ENCODE measurements at places on chromosomes 13 and 19.
A peak's percentile ranks its signal among the peaks of the same experiment; 100 is the strongest.

DNA sequence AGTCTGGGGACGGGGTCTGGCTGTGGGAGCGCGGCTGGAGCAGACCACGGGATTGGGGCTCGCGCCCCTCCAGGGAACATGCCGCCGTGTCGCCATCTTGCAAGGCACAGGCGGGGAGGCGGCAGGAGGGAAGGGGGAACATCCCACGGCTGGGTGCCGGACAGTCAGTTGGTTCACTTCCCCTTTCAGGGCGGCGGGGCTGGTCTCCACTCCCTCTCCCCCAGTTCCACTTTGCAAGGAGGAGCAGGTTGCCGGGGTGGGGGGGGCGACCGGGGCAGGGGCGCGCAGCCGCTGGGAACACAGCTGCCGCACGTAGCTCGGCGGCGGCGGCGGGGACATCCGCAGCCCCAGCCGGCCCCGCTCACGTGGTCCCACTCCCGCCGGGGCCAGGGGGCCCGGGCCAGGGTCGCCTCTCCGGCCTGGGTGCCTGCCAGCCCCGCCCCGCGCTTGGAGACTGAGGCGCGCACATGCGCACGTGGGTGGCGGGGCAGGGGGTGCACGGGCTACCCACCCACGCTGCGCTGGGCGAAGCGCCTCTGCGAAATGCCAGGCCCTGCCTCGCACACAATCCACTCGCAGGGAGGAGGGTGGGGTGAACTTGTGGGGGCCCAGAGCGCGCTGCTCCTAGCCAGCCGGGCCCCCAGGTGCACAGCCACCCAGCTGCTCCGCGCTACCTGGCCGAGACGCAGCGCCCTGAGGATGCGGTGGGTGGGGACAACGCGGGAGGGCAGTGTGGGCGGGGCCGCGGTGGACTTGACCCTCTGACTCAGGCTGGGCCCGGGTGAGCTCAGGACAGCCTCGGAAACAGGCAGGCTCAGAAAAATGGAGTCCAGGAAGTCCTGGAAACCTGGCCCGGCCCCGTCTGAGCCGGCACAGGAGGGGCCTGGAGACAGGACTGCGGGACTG is 6.4 kb downstream of the KLF16 start:
- peak; percentile 67 for DNase-seq

GRCh38 chr19:41807176-41807575 is 10.8 kb downstream of the CEACAM3 start:
- no peak for DNase-seq

DNA sequence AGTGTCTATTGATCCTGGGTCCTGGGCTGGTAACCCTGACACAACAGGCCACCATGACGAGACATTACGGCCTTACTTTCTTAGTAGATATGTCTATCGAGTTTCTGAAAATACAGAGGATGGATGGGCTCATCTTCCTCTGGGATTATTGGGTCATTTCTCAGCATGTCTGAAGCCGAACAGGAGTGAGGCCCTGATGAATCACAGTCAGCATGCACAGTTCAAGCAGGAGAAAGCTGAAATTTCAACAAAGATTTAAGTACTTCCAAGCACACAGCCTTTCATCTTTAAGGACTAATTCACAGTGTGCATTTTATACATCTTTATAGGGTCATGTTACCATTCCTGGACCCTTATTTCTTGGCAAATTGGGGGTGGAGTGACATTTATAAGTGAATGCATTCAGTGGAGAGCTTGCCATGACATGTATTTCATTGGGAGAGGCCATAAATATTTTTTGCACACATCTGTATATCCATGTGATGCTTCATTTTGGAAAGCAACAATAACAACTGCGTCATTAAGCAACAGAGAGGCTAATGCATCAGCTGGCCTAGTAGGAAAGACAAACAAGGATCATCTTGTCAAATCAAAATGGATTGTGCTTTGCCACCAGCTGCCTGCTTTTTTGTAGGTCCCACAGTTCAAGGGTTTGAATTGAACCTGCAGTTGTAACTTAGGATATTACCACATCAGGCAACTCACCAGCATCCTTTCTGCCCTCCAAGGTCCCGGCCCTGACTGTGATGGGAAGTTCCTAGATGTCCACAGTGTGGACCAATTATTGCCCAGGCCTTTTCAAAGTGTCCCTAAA is 143.5 kb downstream of the DNAJC15 start:
- DNase-seq: no peak

- no peak for DNase-seq
Observed at GRCh38 chr13:35843272-35843671, 287.9 kb downstream of the DCLK1 start.

GRCh38 chr19:46678110-46678732 is 17.2 kb upstream of the DACT3 start:
- DNase-seq: peak; percentile 31

GRCh38 chr13:50599046-50599445 is 244.4 kb downstream of the DLEU7 start:
- DNase-seq: no peak

GRCh38 chr19:17260842-17261325 is 3.7 kb downstream of the USHBP1 start:
- DNase-seq: peak; percentile 82

GRCh38 chr19:1248786-1249297 is 459 bp downstream of the MIDN start:
- DNase-seq: peak; percentile 84

GRCh38 chr13:110293649-110294048 is 13.3 kb downstream of the COL4A1 start:
- DNase-seq: no peak

GRCh38 chr13:68007576-68007975 is 777.4 kb upstream of the PCDH9 start:
- no peak for DNase-seq

DNA sequence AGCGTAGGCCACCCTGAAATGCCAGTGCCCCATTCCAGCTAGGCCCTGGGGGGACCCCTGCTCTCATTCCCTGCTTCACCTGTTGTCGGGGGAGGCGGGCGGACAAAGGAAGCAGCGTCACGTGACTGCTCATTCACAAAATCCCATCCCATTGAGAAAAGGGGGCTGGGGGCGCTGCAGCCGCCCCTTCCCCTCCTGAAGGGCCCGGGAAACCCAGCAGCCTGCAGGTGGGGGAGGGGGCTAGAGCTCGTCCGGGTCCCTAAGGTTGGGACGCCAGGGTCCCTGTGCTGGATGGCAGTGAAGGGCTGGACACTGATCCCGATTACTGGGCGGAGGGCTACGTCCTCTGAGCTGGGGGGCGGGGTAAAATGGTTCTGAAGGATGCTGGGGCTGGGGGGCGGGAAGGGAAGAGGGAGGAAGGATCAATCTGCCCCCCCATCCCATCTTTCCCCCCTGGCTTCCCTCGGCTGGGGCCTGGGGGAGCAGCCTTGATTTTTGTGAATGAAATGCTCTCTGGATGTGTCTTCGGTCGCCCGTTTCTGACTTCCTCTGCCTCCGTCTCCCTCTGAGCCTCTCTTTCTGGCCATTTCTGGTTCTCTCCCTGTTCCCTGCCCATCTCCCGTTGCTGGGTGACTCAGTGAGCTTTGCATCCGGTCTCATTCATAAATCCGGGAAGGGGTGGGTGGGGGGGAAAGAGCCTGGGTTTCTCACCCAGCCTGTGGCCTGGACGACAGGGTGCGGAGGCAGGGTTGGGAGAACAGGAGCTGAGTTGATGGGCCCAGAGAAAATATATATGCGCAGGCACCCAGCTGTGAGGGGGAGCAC is 816 bp downstream of the SPRED3 start:
- no peak for DNase-seq

DNA sequence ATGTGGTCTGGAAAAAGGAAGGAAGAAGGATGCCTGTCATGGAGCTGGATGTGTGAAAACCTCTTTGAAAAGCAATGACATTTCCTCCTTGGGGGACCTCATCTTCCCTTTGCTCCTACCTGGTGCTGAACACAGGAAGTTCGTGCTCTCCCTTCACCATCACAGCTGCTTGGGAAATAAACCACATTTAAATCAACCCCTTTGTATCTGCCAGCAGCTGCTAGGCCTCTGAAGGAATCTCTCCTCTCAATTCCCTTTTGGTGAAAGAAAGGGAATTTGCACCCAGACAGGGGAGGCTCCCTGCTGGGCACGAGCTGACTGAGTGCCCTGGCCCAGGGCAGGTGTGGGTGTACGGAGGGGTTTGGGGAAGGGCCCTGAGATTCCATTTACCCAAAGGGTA is 437.7 kb downstream of the TSHZ3 start:
- DNase-seq: no peak

GRCh38 chr19:38134540-38135149 is 89.4 kb downstream of the DPF1 start:
- no peak for DNase-seq

- DNase-seq: no peak
Observed at GRCh38 chr13:114166381-114167131, 12.5 kb upstream of the CFAP97D2 start.

GRCh38 chr19:11125994-11126685 is 29.4 kb downstream of the SPC24 start:
- peak; percentile 49 for DNase-seq

DNA sequence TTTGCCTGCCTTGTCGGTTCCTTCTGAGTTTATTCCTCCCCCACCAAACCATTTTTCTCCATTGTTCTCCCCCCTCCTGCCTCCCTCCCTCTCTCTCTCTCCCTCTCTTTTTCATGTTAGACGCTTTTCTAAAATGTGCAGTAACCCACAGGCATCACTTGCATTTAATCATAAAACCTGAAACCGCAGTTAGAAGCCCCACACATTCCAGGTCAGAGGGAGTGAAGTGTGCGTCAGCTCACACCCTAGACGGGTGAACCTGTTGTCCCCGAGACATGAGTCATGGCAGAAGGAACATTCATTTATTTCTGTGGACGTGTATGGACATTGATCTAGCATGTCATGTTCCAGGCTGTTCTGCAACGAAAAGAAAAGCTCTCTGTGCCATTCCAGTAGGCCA is 19.9 kb downstream of the ONECUT3 start:
- DNase-seq: no peak

DNA sequence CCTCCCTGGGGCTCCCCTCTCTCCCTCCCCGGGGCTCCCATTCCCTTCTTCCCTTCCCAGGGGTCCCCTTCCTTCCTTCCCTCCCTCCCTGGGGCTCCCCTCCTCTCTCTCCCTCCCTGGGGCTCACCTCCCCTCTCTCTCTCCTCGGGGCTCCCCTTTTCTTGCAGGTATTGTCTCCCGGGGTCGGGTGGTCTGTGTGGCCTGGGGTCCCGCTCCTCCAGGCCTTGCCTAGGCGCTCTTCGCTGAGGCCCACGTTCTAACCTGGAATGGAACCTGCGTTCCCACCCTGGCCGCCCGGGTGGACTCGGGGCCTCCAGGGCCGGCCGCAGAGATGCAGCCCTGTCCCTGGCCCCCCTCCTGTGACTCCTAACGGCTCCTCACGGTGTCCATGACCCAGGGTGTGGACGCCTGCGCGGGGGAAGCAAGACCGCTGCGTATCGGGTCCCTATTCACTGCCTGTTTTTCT is 940 bp upstream of the DCUN1D2 start:
- DNase-seq: no peak

DNA sequence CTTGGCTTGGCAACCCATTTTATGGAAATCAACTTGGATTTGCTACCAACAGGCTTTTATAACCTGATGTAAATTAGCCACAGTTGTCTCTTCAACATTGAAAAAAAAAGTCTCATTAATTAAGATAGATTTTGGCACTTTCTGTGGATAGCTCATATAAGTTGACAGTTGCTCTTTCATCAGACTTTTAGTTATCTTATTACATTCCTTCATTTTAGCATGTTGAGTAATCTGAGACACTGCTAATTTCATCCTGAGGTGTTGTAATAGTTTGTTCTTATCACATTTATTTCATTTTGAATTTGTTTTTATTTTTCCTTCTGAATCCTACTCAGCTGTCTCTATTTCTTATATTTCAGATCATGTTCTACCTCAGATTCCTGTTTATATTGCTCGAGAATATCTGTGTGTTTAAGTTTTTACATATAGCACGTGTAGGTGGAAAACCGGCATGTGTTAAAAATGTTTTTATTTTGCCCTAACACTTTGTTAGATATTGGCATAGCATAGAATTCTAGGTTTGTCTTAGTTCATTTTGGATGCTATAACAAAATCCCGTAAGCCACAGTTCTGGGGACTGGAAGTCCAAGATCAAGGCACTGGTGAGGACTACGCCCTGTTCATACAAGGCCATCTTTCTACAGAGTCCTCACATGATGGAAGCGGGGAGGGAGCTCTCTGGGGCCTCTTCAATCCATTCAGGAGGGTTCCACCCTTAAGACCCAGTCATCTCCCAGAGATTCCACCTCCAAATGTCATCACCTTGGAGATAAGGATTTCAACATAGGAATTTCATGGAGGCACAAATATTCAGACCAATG is 239.4 kb downstream of the COL4A1 start:
- DNase-seq: no peak

DNA sequence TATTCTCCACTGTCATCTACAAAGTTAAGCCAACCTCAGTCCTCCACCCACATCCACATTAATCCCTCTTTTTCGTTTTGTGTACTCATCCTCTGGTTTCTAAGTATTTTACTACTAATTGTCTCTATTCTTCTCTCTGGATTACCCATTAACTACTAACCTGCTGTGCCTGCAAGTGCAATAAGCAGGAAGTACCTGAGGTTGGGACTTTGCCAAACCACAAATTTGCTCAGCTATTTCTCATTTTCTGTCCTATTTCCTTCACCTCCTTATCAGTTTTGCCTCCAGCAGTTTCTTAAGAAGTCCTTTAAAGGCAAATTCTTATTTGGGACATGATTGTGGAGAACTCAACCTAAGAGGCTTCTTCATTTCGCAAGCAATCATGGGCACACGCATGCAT is 1708.9 kb downstream of the SLITRK5 start:
- DNase-seq: no peak

GRCh38 chr19:5380215-5380919 is 39.8 kb upstream of the PTPRS start:
- DNase-seq: no peak

- DNase-seq: no peak
Observed at GRCh38 chr19:12641456-12641855, 25.1 kb downstream of the MAN2B1 start.

- DNase-seq: no peak
Observed at GRCh38 chr19:44848036-44848811, 2.1 kb downstream of the NECTIN2 start.

GRCh38 chr19:33235996-33236350 is 10.3 kb upstream of the SLC7A10 start:
- no peak for DNase-seq

DNA sequence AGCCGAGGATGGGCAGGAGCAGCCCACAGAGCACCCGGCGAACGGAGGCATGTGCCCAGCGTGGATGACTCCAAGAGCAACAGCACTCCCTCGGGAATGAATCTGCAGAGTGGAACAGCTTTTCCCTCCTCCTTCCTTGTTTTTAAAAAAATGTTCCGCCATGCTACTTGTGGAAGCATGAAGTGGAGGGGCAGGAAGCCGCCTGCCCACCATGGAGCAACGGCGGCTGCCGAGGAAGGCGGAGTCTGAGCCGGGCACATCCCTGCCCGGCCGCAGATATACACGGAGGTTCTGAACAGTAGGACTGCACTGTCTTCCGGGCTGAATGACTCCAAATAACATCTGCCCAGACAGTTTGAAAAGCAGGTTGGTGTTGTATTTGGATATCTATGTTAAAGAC is 65.2 kb downstream of the SOX1 start:
- DNase-seq: no peak

- no peak for DNase-seq
Observed at GRCh38 chr19:6876748-6877147, 10.6 kb upstream of the ADGRE1 start.

Measured in T-helper 2 cell treated with Interferon-gamma antibody and Interleukin-4, amounts not matched to agents 5 μg/mL and 100 μg/mL, for 36 hours (primary cell).